Pancreas (tissue), 10 donors: ENCODE measurements at places on chromosomes 13 and 19. TPM values are rescaled to one million over a fixed set of nuclear protein-coding genes. Genes with fewer than 3 reads are reported as not detected.

DNA sequence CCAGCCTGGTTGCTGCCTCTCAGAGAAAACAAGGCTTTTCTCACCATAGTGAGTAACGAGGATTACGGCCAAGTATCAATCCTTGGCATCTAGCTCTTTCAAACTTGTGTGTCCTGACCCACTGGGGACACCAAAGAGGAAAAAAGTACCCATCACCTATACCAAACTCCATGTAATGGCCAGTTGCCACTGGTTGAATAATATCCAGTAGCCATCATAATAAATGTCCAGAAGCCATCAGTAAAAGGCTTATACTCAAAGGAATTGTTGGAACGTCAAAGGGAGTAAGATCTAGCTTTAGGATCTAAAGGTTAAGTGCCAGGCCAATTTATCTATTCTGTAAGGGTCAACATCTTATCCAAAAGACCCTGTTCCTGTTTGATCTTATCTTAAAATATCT lies 91.1 kb downstream of the PTPRS start:
- H3K27me3 ChIP-seq: no peaks in the 10 kb centered on the region
- DNase-seq: no peak
- H3K27ac ChIP-seq: no peak overlapping the region
- no peak overlapping the region for H3K4me3 ChIP-seq
- no peaks in the 10 kb centered on the region for H3K36me3 ChIP-seq
- no peaks in the 10 kb centered on the region for H3K4me1 ChIP-seq

Gene DDX39A
- polyA plus RNA-seq: 86.6 TPM

Gene FBN3
- 0.04 TPM for polyA plus RNA-seq

DNA sequence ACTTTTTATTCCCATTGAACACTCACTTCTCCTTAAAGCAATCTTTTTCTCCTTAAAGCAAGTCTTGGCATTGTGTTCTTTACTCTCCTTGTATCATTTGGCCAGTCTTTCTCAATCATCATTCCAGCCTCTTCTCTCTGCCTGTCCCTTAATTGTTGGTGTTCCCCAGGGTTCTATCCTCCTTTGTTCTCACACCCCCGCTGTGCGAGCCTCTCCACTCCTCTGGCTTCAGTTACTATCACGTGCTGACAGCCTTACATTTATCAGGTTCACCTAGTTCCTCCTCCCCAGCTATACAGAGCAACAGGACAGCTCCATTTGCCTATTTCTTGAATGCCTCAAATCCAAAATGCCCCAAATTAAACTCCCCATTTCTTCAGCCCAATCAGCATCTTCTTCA lies 24.6 kb downstream of the CYSLTR2 start:
- H3K4me1 ChIP-seq: no peaks in the 10 kb centered on the region
- no peaks in the 10 kb centered on the region for H3K36me3 ChIP-seq

- no peak overlapping the region for H3K4me3 ChIP-seq
- H3K4me1 ChIP-seq: no peaks in the 10 kb centered on the region
- no peaks in the 10 kb centered on the region for H3K27me3 ChIP-seq
- H3K27ac ChIP-seq: no peak overlapping the region
- no peaks in the 10 kb centered on the region for H3K36me3 ChIP-seq
These were observed 11.6 kb upstream of the DNMT1 start for GRCh38 chr19:10206226-10206885.

DNA sequence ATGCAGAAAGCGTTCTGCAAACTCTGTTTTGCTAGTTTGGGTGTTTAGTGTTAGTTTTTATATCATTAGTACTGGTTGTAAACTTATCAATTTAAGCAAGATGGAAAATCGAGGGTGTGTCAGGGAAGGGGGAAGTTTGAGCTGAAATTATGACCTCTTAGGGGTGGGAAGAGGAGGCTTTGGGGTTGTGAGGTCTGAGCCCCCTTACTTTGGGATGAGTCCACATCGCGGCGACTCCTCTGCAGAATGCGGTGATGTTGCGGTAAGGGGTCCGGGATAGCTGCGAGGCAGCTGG lies 743 bp upstream of the NDUFS7 start:
- H3K27ac ChIP-seq: no peak overlapping the region
- H3K4me3 ChIP-seq: no peak overlapping the region
- peaks cover 19% of the 10 kb centered on the region for H3K4me1 ChIP-seq
- no peak for DNase-seq
- H3K27me3 ChIP-seq: no peaks in the 10 kb centered on the region

Gene GRK1
- polyA plus RNA-seq: 0.02 TPM

DNA sequence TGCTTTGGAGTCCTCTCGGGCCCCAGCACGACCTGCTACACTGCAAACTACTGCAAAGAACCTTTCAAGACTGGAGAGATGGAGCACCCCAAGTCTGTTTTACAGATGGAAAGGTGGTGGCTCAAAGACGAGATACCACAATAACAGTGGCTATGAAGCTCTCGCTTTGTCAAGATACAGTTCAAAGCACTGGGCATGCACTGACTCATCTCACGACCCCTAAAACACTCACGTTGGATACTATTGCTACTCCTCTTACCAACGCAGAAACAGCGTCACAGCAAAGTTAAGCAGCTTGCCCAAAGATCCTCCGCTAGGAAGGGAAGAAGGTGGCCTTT lies 24.0 kb upstream of the LAIR1 start:
- H3K4me3 ChIP-seq: no peak overlapping the region
- no peak overlapping the region for H3K27ac ChIP-seq
- H3K27me3 ChIP-seq: no peaks in the 10 kb centered on the region
- no peaks in the 10 kb centered on the region for H3K4me1 ChIP-seq

- H3K36me3 ChIP-seq: no peaks in the 10 kb centered on the region
- H3K27ac ChIP-seq: no peak overlapping the region
- no peak for DNase-seq
- H3K4me1 ChIP-seq: no peaks in the 10 kb centered on the region
These were observed 96.3 kb upstream of the FNDC3A start for GRCh38 chr13:48879432-48879831.

GRCh38 chr13:113129480-113129879 lies 6.9 kb downstream of the F10 start:
- no peak for DNase-seq
- H3K4me1 ChIP-seq: no peaks in the 10 kb centered on the region
- no peaks in the 10 kb centered on the region for H3K27me3 ChIP-seq
- H3K27ac ChIP-seq: no peak overlapping the region
- H3K4me3 ChIP-seq: peak overlapping the region; percentile 21
- no peaks in the 10 kb centered on the region for H3K36me3 ChIP-seq
